Nucleus accumbens (tissue), 56 donors: ENCODE measurements at places on chromosomes 1 and 21.

GRCh38 chr1:24126018-24126671 is 14.2 kb upstream of the MYOM3 start:
- DNase-seq, result no peak

- no peak for DNase-seq
Measured at GRCh38 chr1:107724648-107725047, 240.3 kb downstream of the VAV3 start.

DNA sequence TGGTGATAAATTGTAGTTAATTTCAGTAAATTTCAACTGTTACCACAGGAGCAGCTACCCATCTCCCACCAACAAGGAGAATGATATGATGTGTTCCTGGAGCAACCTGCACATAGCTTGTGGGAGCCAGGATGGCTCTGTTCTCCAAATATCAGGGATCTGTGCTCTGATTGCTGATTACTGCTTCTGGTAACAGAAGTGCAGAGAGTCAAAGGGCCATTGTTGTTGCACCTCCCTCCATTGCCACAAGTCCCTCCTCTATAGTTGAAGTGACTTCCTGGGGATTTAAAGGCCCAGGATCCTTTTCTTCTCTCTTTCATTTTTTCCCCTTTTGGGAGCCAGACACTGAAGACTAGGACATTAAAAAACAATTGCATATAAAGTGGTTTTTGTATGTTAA is 51.6 kb upstream of the HPDL start:
- no peak for DNase-seq

DNA sequence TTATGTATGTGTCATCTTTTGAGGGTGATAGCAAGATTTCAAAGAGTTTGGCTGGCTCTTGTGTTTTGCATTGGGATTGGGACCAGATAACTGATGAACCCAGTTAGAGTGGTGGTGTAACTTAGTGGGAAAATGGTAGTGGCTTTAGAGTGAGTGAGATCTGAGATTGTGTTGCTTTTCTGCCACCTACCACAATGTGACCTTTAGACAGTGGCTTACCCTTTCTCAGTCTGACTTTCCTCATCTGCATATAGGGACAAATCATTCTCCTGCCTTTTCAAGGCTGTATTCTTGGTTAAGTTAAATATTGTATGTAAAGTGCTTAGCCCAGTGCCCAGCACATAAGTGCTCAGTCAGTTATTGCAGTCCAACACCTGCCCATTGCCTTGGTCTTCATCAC is 31.3 kb downstream of the CENPF start:
- no peak for DNase-seq

DNA sequence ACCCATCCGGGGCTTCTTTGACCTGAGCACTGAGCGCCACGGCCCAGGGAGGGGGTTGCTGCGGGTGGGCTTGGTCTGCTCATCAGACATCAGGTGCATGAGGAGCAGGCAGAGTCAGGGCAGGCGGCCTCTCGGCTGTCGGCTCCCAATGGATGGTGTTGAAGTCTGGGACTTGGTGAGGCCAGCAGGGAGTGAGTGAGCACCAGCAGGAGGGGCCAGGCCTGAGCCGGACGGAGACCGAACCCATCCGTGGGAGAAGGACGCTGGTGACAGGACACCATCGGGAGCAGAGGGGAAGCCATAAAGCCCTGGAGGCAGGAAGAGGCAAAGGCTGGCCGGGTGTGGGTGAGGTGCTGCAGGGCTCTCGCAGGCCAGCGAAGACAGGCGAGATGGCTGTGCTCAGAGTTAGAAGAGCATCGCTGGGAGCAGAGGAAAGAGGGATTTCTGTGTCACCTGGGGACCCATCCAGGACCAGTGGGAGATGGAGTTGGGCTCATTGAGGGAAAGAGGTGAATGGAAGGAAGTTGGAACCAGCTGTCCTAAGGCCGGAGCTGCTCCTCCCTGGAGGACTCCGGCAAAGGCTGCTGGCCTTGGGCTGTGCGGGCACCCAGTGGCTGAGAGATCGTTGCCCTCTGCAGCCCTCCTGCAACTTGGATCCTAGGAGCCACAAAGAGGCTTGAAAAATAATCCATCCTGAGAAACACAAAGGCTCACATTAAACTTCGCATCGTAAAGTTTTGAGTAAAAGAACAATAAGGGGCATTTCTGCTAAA is 49.9 kb downstream of the PDE9A start:
- DNase-seq, result no peak

GRCh38 chr21:40404396-40404800 is 442.6 kb downstream of the DSCAM start:
- no peak for DNase-seq

- DNase-seq, result no peak
Measured at GRCh38 chr1:24233684-24234600, 46.9 kb upstream of the IFNLR1 start.
